Stimulated activated CD4-positive, alpha-beta T cell treated with anti-CD3 and anti-CD28 coated beads, TNF-alpha, amount 100 ng/mL, for 1 hour (primary cell): ENCODE measurements at places on chromosomes 1 and 21.

GRCh38 chr1:15770313-15770962 is 11.8 kb downstream of the FBLIM1 start:
- DNase-seq, result no peak

DNA sequence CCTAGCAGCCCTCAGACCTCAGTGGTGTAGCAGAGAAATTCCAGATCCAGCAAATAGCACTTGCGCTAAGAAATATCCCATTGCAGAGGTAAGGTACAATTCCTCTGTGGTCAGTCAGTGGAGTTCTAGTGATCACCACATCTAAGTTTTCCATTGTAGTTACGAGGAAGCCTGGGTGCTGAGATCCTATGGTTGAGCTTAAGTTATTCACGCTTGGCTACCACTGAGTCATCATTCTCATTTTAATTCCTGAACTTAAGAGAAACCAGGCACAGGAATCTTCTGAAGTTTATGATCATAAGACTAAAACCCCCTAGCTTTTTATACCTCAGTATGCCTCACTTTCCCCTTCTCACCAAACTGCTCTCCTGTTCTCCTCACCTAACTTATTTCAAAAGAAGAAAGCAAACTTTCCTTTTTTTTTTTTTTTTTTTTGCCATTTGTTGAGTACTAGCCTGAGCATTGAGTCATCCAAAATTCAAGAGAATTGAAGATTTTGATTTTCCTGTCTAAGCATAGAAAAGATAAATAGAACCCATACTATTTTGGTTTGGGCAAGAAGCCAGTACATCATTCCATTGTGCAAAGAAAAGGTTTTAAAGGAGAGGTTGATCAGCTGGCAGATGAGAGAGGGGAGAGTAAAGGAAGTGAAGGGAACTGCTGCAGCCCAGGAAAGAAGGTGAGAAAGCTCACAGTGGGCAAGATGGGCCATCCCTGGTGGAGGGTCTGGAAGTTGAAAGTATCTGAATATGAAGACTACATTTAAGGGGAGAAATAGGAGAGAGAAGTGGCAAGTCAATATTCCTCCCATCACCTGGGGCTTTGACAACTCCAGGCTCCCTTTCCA is 39.9 kb downstream of the SERBP1 start:
- no peak for DNase-seq

GRCh38 chr1:76876655-76877395 is 9.5 kb downstream of the ST6GALNAC5 start:
- DNase-seq, result no peak

GRCh38 chr1:247487057-247487456 is 29.2 kb upstream of the OR2B11 start:
- DNase-seq, result no peak

DNA sequence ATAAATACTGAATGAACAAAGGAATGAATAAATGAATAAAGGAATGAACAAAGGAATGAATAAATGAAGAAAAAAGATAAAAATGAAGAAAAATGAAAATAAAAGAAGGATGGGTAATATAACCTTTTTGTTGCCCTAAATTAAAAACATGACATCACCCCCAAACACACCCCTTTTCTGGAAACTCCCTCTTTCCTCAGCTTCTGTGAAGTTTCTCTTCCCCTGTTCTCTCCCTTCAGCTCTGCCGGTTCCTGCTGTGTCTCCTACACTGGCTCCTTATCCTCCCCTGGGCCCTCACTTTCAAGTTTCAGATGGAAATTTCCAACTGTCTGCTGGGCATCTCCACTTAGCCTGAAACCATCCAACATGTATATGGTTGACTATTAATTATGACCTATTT is 37.9 kb downstream of the RAB3B start:
- DNase-seq, result no peak

DNA sequence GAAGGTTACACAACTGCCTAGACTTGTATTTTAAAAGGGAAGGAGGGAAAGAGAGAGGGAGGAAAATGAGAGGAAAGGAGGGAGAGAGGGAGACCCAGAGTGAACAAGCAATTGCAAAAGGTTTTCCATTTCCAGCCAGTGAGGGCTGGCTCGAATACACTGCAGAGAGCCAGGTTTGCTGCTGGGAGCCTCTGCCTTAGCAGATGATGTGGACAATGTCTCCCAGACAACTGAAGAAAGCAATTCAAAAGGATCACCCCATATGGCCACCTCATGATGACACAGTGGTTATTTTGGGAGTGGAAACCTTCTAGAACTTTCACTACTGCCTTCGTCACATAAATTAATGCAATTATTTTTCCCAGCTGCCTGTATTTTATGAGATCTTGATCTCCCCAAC is 86.4 kb downstream of the BCAR3 start:
- no peak for DNase-seq

DNA sequence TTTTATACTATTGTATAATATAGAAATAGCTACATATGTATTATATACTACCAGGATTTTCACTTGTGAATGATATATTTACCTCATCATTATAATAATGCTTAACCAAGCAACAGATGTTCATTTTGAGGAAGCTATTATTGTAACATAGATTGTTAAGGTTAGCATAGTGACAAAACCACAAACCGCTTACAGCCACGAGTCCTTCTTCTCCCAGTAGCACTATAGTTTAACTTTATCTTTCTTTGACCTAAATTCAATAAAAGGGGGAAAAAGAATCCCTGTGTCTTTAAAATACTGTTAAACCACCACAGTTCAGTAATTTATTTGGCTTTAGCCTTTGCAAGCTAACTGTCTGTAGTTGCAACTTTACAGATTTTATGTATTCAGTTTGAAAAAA is 1039.4 kb upstream of the B3GALT2 start:
- no peak for DNase-seq
